ENCODE measurements at places on chromosomes 1 and 21. TPM values are rescaled to one million over a fixed set of nuclear protein-coding genes. Genes with fewer than 3 reads are reported as not detected.

The WNT4 gene
- 0.28 TPM for total RNA-seq

The NEXN gene
- total RNA-seq, result 18.0 TPM

The DNAJC6 gene
- total RNA-seq, result 5.1 TPM

The MTMR11 gene
- 4.8 TPM for total RNA-seq

The LCE1A gene
- total RNA-seq, result not detected

The MASP2 gene
- not detected for total RNA-seq

The LRRC53 gene
- total RNA-seq, result not detected

The GBP6 gene
- total RNA-seq, result not detected

The ACTL8 gene
- total RNA-seq, result not detected

The MMEL1 gene
- total RNA-seq, result 1.6 TPM

The TNFRSF18 gene
- 2.8 TPM for total RNA-seq

All from omental fat pad (tissue), 4 donors.